ENCODE measurements at places on chromosomes 12 and 14. TPM values are rescaled to one million over a fixed set of nuclear protein-coding genes. Genes with fewer than 3 reads are reported as not detected.

Gene LRRC10
- total RNA-seq = not detected

Gene COX8C
- 0.73 TPM for total RNA-seq

GRCh38 chr14:102049258-102050025 is 37.4 kb downstream of the HSP90AA1 start:
- DNase-seq = no peak

GRCh38 chr14:93462479-93462878 is 31.7 kb downstream of the UNC79 start:
- no peak for DNase-seq

Gene PIWIL1
- total RNA-seq = not detected
